ENCODE measurements at places on chromosomes 5 and 9.

GRCh38 chr9:113150670-113151611 lies at the start of gene SLC31A2:
TSS of gene SLC31A2 (plus strand) at chr9:113151007. CDS start at chr9:113151075, 68 bp downstream.
- peaks cover 34% of the 10 kb centered on the region for H3K4me1 ChIP-seq
- peak within 1 kb of the TSS; percentile 80 for H3K4me3 ChIP-seq
- peak; percentile 84 for DNase-seq
- peak within 1 kb of the TSS; percentile 44 for H3K27ac ChIP-seq

GRCh38 chr9:114697951-114698351 lies 16.0 kb upstream of the TEX48 start:
- no peak for DNase-seq
- no peaks in the 10 kb centered on the region for H3K27me3 ChIP-seq
- H3K4me1 ChIP-seq, result peaks cover 87% of the 10 kb centered on the region
- H3K27ac ChIP-seq, result peak overlapping the region; percentile 95
- H3K36me3 ChIP-seq, result peaks cover 19% of the 10 kb centered on the region

GRCh38 chr5:80246995-80247729 lies 8.7 kb downstream of the SERINC5 start:
- peaks cover 27% of the 10 kb centered on the region for H3K36me3 ChIP-seq
- no peaks in the 10 kb centered on the region for H3K27me3 ChIP-seq
- DNase-seq, result no peak

- H3K27ac ChIP-seq, result peak overlapping the region; percentile 88
- H3K4me3 ChIP-seq, result peak overlapping the region; percentile 59
- peaks cover 79% of the 10 kb centered on the region for H3K4me1 ChIP-seq
- DNase-seq, result peak; percentile 74
- H3K27me3 ChIP-seq, result no peaks in the 10 kb centered on the region
Measured at GRCh38 chr5:157603333-157604190, 28.0 kb upstream of the ADAM19 start.

GRCh38 chr5:98846520-98846919 lies 73.1 kb downstream of the RGMB start:
- no peak for DNase-seq
- H3K36me3 ChIP-seq, result no peaks in the 10 kb centered on the region
- no peak overlapping the region for H3K27ac ChIP-seq
- H3K4me3 ChIP-seq, result no peak overlapping the region

GRCh38 chr5:9739135-9739534 lies 109.0 kb upstream of the TAS2R1 start:
- no peak overlapping the region for H3K4me3 ChIP-seq
- H3K27me3 ChIP-seq, result no peaks in the 10 kb centered on the region
- no peak overlapping the region for H3K27ac ChIP-seq

DNA sequence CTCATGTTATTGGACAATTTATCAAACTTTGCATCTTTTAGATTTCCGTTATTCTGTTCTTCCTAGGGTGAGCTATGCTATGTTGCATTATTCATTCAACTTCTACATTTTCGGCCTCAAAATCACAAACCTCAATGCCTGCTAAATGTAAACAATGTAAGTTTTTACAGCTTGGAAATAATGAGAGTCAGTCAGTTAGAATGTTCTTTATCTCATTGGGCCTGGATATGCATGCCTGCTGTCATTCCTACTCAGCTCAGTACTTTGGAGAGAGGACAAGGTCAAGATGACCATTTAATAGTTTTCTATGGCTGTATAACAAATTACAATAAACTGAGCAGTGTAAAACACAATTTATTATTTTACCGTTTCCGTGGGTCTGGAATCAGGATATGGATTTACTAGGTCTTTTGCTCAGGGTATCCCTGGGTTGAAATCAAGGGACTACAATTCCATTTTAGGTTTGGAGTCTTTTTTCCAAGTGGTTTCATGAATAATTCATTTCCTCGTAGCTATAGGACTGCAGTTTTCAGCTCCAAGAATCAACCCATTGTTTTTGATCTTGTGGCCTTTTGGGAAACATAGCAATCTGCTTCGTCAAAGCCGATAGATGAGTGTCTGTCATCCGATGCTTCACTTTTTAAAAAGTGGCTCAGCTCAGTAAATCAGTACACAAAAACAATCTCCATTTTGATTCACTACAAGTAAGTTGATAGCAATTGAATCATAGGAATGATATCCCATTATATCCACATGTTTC lies 1143.2 kb upstream of the CDH6 start:
- no peaks in the 10 kb centered on the region for H3K36me3 ChIP-seq
- H3K27ac ChIP-seq, result no peak overlapping the region
- no peaks in the 10 kb centered on the region for H3K4me1 ChIP-seq
- no peak overlapping the region for H3K4me3 ChIP-seq

GRCh38 chr5:820245-820644 lies 30.5 kb downstream of the ZDHHC11 start:
- H3K27me3 ChIP-seq, result no peaks in the 10 kb centered on the region
- DNase-seq, result no peak
- no peak overlapping the region for H3K4me3 ChIP-seq
- H3K36me3 ChIP-seq, result peaks cover 27% of the 10 kb centered on the region

GRCh38 chr9:95189251-95190098 lies 128.0 kb downstream of the FANCC start:
- peaks cover 51% of the 10 kb centered on the region for H3K4me1 ChIP-seq
- DNase-seq, result peak; percentile 49
- H3K27ac ChIP-seq, result peak overlapping the region; percentile 83
- H3K4me3 ChIP-seq, result peak overlapping the region; percentile 67
